ENCODE measurements at places on chromosomes 3 and 15. TPM values are rescaled to one million over a fixed set of nuclear protein-coding genes. Genes with fewer than 3 reads are reported as not detected.

- no peak for ATAC-seq
These were observed 56.1 kb upstream of the USP3 start for GRCh38 chr15:63448266-63448665.

FGF7 gene
- not detected for total RNA-seq

DNA sequence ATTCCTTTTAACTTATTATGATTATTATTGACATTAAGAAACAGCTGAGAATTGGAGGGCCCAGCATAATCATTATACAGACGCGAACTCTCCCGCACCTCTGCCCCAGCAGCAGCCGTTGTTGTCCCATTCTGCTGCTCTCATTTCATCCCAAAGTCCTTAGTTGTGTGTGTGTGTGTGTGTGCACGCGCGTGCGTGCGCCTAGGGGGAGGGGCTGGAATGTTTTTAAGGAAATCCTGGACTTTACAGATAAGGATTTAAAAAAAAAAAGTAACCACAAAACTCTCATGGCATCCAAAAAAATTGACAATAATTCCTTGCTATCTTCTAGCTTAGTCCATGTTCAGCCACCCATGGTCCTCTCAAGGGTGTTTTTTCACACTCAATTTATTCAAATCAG lies 134.2 kb downstream of the WNT7A start:
- ATAC-seq = no peak

GRCh38 chr3:128875556-128876120 lies 3.8 kb upstream of the ACAD9 start:
- no peak for ATAC-seq

HDC gene
- total RNA-seq = not detected

- no peak for ATAC-seq
These were observed 15.9 kb downstream of the SEMA3G start for GRCh38 chr3:52429031-52429430.

DNA sequence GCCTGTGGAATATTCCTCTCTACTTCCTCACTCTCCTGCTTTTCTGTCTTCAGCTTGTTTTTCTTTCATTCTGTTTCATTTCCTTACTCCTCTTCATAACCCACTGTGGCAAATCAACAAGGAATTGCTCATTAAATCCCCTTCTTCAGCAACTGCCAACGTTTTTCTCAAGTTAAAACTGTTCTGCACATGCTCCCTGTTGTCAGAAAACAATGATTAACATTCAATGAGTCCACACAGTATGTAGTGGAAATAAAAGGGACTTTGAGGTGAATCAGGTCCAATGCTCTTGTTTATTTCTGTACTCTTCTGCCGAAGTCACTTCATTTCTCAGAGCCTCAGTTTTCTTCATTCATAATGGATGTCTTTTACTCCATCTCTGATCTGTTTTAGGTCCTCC lies 11.9 kb upstream of the ROBO2 start:
- ATAC-seq = no peak
